Nephron progenitor cell (in vitro differentiated cells): ENCODE measurements at places on chromosomes 2 and 18.
A peak's percentile ranks its signal among the peaks of the same experiment; 100 is the strongest.

DNA sequence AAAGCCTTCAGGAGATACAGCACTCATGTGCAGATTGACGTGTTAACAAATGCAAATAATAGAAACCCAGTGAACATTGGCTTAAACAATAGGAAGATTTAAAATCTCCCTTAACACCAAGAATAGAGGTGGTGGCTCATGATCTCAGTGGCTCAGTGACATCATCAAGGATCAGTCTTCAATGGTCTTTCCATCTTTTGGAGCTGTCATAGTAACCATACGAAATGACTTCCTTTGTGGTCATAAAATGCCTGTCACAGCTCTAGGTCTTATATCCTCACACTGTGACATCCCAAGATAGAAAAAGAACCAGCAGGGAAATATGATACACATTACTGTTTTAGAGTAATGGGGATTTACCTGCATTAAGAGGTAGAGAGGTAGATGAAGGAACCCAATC is 59.6 kb upstream of the ACKR3 start:
- no peak for DNase-seq

GRCh38 chr18:49892148-49892924 is 79.0 kb upstream of the ACAA2 start:
- no peak for DNase-seq

GRCh38 chr2:144237830-144238627 is 281.9 kb downstream of the ZEB2 start:
- no peak for DNase-seq

DNA sequence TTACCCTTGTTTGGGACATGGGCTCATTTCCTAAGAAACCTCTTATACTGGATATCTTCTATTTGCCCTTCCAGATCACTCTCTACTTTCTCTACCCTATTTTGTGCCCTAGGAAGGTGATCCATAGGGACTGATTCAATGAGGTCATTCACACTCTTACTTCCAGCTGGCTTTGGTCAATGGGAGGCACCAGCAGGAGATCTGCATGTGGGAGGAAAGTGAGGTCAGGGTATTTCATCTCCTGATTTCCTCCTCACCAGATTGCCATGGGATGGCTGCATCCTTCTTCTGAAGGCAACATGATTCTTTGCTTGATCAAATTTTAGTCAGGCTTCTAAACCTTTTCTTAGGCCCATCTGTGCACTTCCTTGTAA is 15.2 kb downstream of the M1AP start:
- DNase-seq, result no peak

DNA sequence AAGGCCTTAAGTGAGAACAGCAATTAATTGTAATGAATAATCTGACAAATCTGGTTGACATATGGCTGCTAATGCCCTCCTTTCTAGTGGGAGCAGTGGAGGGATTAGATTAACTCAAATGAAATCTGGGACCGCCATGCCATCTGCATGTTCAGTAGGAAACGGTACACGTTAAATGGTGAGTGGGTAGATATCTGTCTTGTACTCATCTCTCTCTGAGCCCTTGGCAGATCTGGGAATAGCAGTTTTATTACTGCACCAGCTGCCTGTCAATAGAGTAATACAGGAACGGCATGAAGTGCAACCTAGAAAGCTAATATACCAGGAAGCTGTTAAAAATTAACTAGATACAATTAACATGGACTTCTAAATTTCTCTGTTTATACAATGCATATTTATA is 258.8 kb downstream of the GPD2 start:
- DNase-seq, result no peak

DNA sequence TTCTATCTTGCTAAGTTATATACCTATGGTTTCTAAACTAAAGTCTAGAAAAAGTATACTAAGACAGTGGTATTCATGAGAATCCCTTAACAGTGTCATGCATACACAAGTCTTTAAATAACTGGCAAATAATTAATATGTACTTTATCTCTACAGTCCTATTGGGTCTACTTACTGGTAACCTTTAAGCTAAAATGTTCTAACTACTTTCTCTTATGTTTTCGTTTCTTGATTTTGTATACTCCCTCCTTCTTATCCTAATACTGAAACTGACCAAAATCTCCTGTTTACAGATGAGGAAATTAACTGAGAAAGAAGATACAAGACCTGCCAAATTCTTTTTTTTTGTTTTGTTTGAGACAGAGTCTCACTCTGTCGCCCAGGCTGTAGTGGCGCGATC is 74.6 kb downstream of the CCDC88A start:
- no peak for DNase-seq

- DNase-seq, result no peak
Measured at GRCh38 chr2:75007819-75008218, 49.4 kb downstream of the POLE4 start.

GRCh38 chr2:218001629-218002028 is 1.2 kb downstream of the TNS1 start:
- no peak for DNase-seq

GRCh38 chr2:43038034-43038695 is 188.2 kb downstream of the ZFP36L2 start:
- DNase-seq, result peak; percentile 63

DNA sequence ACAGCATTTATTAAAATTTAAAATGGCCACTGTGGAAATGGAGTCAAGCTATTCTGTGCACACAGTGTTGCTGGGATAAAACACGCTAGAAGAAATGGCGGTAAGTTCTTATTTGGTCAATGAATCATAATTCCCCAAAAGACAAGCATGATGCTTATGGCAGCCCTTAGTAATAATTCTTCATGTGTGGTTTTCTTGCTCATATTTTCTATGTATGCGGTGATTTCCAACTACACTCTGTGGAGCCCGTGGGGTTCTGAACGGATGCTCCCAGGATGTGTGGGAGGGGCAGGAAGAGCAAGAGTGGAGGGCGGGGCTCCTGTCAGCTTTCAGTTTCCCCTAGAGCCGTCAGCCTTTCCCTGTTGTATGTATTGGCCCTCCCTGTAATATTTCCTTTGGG is 91.7 kb upstream of the RMDN2 start:
- DNase-seq, result no peak

DNA sequence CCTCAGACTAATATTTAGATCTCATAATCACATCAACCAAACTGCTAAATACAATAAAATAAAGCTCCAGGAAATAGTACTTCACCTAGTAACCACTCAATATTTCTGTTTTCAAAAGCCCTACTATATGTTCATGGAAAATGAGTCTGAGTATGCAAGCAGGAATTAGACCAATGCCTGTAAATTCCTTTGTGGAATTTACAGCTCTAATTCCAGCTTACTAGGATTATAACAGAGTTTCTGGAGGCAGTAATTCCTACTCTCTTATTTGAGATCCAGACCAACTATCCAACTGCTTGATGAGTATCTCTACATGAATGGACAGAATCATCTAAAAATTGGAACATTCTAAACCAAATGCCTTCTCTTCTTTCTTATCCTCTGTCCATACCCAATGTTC is 11.6 kb downstream of the CDKL4 start:
- DNase-seq, result no peak

DNA sequence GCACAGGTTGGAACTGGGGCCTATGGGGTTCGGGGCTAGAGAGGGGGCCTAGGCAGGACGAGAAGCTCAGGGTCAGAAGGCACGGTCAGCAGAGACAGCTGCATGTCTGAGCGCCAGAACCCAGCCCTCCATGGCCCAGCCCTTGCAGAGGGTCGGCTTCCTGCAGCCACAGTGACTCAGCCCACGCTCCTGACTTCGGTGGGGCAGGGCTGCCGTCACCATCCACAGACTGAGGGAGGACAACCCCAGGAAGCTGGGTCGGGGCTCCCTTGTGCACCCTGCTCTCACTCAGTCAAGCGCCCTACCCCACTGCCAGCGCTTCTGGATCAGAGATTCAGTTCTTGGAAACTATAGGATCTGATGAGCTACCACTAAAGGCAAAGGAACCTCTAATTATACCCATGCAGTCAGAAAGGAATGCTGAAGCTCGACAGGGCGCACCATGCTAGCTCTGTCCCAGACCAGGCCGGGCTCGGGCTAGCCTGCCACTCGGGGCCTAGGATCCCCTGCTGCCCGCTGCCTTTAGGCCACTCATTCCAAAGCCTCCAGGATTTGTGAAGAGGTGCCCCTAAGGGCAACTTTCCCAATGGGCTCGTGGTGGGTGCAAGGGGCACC is 3.0 kb downstream of the ACTR1B start:
- no peak for DNase-seq

DNA sequence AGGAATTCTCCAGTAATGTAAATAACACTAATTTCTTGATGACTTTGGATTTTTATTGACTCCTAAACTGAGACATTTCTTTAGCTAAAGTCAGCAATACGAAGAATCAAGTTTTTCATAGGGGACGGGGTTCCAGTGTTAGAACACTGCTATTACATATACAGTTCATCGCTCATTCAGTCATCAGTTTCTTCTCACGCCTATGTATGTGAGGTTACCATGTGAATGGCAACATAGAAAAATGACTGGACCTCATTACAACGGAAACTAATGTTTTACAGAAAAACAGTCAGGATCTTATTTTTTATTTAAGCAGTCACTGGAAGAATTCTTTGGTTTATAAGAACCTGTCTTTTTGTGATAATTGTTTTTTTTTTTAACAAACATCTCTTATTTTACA is 56.4 kb downstream of the THADA start:
- DNase-seq, result no peak

GRCh38 chr18:9417073-9417851 is 58.1 kb upstream of the RALBP1 start:
- DNase-seq, result no peak

- DNase-seq, result no peak
Measured at GRCh38 chr2:26578581-26578980, 62.6 kb downstream of the CIB4 start.
